ENCODE measurements at places on chromosomes 5 and 9.

GRCh38 chr9:107127608-107128007 is 155.5 kb upstream of the RAD23B start:
- no peak for DNase-seq

DNA sequence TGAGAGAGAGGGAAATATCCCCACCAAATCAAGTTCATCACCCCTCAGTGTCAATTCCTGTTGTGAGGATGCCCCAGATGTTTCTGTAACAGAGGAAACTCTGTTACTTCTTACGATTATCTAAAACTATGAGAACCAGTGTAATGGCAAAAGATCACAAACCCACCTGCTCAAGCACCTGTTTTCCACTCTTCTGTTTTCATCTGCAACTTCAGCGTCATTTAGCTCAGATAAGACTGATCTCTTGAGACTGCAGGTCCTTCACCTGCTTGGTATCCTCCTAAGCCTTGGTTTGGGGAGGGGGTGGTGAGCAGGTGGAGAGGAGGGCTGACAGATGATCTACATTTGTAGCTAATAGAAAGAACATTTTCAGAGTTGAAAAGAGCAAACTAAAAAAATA is 229.3 kb downstream of the SLF1 start:
- no peak for DNase-seq

- no peak for DNase-seq
These were observed 14.8 kb downstream of the ANXA1 start for GRCh38 chr9:73166468-73166867.

GRCh38 chr9:106077731-106078130 is 383.4 kb downstream of the TMEM38B start:
- no peak for DNase-seq

- DNase-seq = no peak
These were observed 24.9 kb upstream of the GADD45G start for GRCh38 chr9:89579741-89580385.

DNA sequence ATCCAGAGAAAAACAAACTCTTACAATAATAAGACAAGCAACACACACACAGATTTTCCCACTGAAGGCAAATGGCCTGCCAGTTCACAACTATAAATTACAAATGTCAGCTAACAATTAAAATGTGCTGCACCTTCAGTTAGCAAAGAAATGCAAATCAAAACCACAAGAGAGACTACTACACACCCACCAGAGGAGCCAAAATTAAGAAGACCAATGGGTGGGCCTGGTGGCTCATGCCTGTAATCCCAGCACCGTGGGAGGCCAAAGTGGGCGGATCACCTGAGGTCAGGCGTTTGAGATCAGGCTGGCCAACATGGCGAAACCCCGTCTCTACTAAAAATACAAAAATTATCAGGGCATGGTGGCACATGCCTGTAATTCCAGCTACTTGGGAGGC is 15.1 kb upstream of the IPPK start:
- no peak for DNase-seq

DNA sequence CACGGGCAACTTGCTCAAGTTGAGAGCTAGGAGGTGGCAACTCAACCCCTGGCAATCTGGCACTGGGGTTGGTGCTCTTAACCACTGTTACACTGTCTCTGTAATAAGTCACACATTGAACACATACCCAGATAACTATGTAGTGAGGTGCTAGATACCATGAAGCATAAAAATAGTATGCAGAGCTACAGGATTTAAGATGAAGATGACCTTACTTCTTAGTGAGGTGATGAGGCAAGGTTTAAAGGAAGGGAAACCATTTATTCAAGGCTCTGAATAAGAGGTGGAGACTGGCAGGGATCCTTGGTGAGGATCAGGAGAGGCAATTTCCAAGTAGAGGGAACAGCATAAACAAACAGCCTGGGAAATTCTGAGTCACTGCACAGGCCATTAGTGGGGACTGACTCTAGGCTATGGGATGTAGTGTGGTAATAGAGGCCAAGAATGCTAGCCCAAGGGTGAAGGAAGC is 67.6 kb upstream of the NR3C1 start:
- DNase-seq = no peak

DNA sequence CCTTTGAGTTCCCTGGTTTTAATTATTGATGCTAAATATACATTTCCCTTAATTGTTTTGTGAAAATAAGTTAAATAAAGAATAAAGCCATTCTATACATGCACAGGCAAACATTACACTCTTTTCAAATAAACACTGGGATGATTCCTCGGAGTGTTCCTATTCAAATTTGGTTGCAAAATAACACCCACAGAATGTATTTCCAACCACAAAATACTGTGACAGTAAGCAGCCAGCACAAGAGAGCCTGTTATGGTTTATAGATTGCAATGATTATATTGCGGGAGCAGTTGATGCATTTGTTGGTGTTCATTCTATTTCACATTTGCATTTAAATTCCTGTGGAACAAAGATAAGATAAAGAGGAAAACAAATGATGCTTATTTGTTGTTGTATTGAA is 632.6 kb upstream of the WWC1 start:
- DNase-seq = no peak

DNA sequence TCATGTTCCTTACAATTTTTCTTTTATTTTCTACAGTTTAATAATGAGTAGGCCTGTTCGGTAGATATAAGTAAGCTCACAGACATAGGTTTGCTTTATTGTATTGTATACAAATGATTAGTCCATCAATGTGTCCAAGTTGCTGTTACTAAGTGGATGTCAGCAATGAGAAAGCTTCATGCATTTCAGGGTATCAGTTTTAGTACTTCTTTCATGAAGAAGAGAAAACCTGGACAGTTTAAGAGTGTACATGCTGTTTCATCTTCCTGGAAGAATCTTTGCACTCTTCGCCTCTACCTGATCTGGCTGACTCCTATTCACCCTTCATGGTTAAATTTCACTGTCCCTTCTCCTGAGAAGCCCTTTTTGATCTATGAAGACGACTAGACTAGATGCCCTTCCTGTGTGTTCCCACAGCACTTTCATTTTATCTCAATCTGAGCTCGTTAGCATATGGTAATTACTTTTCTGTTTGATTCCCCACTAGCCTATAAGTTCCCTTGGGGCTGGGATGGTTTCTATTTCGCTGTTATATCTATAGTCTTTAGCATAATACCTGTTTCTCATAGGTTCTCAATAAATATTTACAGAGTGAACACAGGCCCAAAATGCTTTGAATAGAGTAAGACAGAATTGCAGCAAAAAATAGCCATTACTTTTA is 70.7 kb downstream of the CETN3 start:
- DNase-seq = no peak

DNA sequence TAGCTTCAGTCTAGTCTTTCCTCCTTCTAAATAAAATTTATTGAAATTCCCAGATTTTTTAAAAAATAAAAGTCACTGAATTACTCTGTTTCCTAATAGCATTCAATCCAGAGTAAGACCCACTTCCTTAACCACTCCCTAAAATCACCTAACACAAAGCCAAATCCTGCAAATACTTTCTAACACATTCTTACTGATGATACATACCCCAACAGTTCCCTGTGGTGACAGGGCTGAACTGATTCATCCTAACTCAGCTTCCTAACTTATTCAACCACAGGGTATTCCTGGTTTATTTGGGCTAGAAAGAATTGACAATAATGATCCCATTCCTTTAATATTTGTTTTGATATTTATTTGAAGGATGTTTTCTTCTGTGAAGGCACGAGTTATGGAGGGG is 40.7 kb upstream of the ZNF300 start:
- DNase-seq = no peak

GRCh38 chr9:16870596-16871335 is at the start of gene BNC2:
BNC2 (minus strand) TSS chr9:16870670; CDS start chr9:16870648, 22 bp downstream.
- DNase-seq = no peak

DNA sequence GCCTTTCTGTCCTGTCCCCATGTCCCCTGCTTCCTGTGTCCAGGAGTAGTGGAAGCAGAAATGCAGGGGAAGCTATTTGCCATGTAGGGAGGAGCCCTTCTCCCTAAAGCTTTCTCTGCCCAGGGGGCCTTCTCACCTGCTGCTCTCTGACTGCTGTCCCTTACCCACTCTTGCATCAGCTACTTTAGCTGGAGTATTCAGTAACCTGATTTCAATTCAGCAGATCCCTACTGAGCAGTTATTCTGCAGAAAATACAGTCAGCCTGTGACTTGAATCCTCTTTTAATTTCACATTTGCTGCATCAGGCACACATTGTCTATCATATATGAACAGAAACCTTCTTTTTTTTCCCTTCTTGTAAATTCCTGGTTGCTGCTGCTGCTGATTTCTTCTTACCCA is 90.4 kb downstream of the MVB12B start:
- DNase-seq = no peak

DNA sequence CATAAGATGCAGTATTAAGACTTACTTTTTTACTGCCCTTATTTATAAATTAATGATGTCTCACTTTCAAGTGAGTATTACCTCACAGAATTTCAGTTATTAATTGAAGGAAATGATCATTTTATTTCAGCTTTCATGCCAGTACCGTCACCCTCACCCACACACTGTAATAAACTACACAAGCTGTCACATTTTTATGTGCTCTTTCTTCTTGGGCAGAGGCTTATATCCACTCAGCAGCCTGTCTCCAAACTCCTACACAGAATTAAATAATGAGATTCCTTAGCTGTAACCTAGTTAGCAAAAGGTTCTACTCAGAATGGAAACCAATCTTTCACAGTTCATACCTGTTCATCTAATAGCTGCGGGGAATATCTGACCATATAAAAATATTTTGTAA is 1915.8 kb upstream of the CDH6 start:
- no peak for DNase-seq

DNA sequence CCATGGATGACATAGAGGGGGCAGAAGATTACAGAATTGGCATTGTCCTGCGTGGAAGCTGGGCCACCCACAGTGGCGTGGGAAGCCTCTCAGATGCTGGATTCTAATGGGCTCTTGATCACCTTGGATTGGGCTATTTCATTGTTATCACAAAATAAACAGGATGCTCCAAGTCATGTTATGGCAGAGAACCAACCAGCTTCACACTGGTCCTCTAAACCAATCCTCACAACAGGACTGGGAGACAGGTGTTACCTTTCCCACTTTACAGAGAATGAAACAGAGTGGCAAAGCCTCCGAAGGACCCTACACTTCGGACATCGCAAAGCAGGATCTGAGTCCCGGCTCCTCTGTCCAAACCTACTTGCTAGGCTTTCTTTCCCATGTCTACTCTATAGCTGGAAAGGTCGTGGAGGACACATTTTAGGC is 455 bp upstream of the SMIM3 start:
- DNase-seq = no peak

DNA sequence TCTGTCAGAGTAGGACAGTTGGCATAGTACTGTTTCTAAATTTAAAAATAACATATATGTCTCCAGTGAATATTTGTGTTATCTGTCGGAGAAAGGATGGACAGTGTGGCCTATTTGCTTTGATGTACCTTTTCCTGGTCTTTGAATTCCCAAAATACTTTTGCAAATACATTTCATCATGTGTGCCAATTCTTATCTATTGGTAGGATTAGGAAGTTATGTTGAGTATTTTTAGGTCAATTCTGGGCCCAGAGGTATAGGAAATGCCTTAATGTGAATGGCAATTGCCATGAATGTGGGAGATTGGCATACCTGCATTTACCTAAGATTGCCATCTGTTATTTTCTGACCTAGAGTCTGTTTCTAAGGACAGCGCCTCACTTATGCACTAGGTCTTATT is 5.8 kb downstream of the FOCAD start:
- no peak for DNase-seq

DNA sequence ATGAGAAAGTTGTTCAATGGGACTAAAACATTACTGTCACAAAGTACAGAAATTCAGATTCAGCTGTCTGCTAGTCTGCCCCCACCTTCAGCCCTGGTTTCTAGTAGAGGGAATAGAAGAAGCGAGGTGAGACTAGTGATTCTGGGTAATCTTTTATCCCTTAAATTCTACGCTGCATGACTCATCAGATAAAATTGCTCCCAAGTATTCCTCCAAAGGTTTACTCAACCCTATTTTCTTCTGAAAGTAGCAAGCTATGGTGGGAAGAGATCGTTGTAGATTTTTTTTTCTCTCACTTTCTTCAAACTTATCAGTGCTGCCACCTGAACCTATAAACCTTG is 318.9 kb upstream of the RIOK2 start:
- DNase-seq = no peak

- DNase-seq = no peak
These were observed 52.2 kb upstream of the DHFR start for GRCh38 chr5:80706835-80707447.

DNA sequence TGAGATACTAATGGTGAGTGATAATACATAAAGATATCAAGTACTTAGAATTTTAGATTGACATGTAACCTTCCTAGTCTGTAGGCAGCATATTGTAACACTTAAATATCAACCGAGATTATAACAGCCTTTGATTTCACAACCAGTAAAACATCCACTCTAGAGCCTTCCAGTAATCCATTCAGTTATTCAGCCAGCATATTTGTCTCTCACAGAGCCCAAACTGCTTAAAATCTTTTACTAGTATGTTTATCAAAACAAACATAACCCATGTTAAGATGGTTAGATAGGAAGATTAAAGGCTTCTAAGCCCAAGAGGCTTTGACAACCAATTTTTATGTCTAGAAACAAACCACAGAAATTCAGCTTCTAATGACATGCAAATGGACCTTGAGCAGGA is 177.9 kb upstream of the FST start:
- DNase-seq = no peak

DNA sequence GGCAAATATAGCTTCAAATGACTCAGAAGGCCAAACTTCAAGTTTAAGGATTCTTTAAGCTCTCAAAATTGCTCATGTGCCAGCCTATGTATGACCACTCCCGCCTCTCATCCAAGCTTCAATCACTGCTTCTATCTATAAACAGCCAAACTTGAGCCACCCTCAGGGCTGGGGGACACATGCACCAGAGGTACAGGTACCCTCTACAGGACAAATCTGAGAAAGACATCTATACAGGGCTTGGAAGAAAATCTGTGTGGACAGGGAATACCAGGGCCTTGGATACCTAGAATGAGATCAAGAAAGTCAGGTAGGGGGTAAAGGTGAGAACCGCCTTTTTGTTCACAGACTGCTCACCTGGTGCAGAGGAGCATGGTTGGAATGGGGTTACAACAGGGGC is 217.9 kb downstream of the ATPSCKMT start:
- no peak for DNase-seq

- no peak for DNase-seq
These were observed 24.8 kb downstream of the KCTD16 start for GRCh38 chr5:144195448-144195847.
